Activated CD4-positive, CD25-positive, alpha-beta regulatory T cell (primary cell): ENCODE measurements at places on chromosomes 7 and 10.

DNA sequence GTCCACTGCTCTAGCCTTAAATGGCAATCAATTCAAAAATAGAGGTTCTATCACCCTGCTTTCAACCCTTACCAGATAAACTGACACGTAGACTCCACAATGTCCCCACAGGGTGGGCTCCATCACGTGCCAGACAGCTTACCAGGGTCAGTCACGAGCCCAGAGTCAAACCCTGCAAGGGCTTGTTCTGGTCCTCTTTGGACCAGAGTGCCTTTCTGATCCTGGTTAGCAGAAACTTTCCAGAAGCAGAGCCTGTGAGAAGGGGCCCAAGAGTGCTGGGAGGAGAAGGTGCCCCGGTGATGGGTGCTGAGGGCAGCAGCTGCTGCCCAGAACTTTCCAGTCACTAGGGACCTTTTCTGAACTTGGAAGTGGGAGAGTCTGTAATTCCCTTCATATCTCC lies 354 bp upstream of the GIMAP5 start:
- DNase-seq: no peak

GRCh38 chr7:139034336-139034735 lies 1.5 kb downstream of the ZC3HAV1L start:
- no peak for DNase-seq

GRCh38 chr10:120505866-120506265 lies 48.8 kb downstream of the PLPP4 start:
- no peak for DNase-seq

GRCh38 chr7:123553159-123553558 lies 4.5 kb downstream of the NDUFA5 start:
- no peak for DNase-seq

GRCh38 chr10:72485701-72486100 lies 131.0 kb upstream of the DNAJB12 start:
- no peak for DNase-seq

DNA sequence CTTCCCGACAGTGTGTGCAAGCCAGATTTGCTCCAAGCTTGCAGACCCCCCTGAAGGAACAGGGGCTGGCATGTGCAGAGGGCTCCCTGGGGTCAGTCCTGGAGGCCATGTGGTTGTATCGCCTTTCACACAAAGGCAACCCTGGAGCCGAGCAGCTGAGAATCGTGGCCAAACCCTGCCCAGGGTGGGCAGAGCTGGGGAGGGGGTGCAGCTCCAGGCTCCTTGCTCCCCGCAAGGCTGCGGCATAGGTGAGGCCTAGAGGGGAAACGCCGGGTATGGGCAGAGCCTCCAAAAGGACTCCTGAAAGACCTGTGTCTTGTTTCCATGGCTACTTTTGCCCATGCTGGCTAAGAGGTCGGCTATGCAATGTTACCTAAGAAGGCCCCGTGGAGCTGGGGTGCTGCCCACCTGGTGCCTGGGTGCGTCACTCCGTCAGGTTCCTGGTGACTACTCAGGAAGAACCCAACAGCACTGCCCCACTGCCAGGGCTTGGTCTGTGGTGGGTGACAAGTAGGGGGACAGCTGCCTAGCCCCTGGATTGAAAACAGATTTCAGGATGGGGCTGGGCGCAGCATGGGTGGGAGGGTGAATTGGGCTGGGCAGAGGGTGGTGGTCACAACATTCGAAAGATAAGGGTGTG lies 171.0 kb upstream of the SHH start:
- DNase-seq: no peak

- no peak for DNase-seq
These were observed 12.5 kb downstream of the MXI1 start for GRCh38 chr10:110219884-110220283.

GRCh38 chr7:33905389-33906032 lies at the start of gene BMPER:
Gene BMPER, plus strand, starts transcription at chr7:33905539. Its CDS starts 75 bp downstream, at chr7:33905614.
- DNase-seq: no peak

- DNase-seq: no peak
These were observed 33.5 kb upstream of the SFRP5 start for GRCh38 chr10:97805096-97805884.

GRCh38 chr7:155007947-155008346 lies 5.0 kb upstream of the PAXIP1 start:
- no peak for DNase-seq

DNA sequence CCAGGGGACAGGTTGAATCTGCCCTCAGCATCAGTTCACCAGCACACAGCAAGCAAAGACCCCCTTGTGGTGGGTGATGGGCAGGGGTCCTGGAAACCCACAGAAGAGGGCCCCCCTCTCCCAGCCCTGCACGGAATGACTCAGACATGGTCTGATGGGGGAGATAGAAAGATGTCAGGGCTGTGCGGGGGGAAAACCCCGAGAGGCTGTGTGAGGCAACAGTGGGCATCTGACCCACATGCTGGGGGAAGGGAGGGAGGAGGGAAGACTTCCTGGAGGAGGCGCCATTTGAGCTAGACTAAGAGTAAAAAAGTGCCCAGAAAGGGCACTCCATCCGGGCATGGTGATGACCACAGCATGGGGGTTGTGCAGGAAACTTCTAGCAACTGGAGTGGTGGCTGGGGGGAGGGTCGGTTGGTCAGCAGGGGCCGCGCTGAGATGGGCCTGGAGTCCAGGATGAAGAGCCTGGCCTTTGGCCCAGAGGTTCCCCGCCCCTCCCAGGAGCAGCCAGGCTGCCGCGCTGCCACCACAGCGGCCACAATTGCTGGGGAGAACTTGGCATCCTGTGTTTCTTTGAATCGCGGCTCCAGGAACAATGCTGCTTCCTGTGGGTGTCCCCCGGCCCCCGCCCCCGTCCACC lies 2.5 kb downstream of the LFNG start:
- DNase-seq: peak; percentile 40

DNA sequence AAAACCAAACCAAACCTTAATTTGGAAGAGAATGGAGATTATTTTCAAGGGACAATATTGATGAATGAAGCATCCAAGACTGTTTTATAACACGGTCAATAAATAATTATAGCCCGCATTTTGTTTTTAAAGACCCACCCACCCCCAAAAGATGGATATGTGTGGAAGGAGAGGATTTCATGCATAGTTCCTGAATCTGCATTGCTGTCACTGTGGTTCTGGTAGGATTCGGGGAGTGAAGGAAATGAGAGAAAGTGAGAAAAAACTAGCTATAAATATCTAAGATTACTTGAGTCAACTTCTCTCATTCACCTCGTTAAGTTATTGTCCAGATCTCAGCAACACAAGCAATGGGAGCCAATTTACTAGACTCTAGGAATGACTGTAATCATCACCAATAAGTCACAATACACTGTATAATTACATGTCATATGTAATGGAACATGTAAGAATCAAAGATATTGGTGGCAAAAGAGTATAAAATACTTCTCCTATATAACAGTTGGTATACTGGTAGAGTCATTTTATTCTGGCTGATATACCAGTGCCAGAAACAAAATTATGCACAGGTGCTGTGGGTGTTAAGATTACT lies 30.2 kb downstream of the NAMPT start:
- no peak for DNase-seq

DNA sequence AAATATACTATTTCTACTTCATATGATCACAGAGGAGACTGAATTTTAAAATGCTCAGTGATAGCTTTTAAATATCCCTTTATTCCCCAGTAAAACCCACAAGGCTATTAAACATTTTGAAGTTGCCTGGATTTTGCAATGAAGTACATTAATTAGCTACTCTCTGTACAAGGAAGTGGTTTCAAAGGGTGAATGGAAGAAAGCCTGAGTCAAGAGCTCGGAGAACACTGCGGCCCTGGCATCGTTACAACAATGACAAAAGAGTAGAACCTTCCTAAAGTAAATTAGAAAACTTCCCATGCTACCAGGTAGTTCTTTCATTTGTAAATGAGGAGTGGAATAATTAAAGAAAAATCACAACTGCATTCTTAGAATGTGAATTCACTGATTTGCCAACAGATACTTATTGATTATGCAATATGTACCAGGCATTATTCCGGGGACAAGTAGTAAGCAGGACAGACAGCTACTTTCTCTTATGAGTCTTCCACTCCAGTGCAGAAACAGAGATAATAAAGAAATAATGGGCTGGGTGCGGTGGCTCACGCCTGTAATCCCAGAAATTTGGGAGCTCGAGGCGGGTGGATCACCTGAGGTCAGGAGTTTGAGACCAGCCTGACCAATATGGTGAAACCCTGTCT lies 63.0 kb downstream of the ZNF22 start:
- DNase-seq: no peak

DNA sequence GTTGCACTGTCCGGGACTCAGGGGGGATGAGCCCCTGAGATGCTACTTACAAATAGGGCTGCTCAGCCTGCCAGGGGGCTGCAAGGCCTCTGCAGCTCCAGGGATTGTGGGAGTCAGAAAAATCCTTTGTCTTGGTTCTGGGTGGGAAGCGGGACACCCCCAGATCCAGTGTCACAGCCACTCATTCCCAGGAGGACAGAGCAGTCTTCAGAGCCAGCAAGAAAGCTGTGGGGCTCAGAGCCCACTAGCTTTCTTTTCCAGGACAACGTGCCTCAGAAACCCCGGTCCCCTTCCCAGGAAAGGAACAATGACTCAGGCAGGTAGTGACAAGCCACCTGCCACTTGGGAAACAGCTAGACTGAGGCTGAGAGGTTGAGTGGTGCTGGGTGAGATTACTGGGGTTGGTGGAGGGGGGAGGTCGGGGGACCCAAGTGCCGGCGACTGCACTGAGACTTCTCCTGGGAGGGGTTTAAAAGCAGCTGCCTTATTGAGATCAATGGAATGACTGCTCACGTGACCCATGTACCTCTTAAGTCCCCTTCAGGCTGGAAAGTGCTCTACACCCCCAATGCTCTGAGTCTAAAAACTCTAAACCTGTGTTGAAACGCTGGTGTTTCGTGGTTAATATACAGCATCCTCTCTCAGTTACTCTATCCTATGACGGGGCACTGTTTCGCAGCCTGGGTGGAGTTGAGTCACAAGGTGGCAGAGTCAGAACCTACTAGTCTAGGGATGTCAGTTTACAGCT lies 123.6 kb downstream of the UBE2H start:
- no peak for DNase-seq

DNA sequence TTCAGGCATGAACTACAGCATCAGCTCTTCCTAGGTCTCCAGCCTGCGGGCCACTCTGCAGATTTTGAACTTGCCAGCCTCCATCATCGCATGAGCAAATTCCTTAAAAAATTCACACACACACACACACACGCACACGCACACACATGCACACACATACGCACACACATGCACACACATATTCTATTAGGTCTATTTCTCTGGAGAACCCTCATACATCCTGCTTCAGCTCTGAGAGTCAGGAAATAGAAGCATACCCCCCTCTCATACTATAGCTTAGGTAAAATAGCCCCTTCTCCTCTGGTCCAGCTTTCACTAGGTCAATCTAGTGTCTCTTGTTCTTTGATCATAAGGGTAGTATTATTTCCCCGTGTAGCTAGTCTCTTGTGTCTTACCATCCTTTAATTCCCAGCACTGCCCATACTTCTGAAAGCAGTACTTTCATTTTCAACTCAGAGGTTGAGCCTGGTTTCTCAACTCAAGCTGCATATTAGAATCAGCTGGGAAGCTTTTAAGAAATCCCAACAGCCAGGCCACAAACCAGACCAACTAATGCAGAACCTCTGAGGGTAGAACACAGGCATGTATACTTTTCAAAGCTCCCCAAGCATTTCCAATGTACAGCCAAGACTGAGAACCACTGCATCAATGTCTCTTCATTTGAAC lies 30.9 kb upstream of the ITGB8 start:
- DNase-seq: no peak

DNA sequence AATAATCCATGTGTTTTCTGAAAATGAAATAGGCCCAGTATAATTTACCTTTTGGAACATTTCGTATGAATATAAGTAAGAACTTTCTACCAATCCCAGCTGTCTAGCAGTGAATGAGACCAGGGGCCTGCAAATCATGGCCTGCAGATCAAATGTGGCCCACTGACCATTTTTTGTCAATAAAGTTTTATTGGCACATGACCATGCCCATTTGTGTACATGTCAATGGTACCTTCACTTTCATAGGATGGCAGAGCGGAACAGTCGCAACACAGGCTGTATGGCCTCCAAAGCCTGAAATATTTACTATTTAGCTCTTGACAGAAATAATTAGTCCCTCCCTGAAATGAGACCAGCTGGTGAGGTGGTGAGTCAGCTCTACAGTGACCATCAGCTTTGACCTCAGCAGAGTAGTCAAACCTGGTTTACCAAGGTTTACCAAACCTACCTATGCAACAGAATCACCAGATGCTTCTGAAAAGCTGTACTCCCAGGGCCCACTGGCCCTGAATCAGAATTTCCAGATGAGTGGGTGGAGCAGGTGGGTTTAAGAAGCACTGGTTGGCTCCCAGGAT lies 13.8 kb upstream of the C10orf90 start:
- no peak for DNase-seq

GRCh38 chr10:103756277-103756869 lies 99.0 kb downstream of the SH3PXD2A start:
- DNase-seq: no peak

GRCh38 chr10:3889961-3890522 lies 105.0 kb upstream of the KLF6 start:
- no peak for DNase-seq

DNA sequence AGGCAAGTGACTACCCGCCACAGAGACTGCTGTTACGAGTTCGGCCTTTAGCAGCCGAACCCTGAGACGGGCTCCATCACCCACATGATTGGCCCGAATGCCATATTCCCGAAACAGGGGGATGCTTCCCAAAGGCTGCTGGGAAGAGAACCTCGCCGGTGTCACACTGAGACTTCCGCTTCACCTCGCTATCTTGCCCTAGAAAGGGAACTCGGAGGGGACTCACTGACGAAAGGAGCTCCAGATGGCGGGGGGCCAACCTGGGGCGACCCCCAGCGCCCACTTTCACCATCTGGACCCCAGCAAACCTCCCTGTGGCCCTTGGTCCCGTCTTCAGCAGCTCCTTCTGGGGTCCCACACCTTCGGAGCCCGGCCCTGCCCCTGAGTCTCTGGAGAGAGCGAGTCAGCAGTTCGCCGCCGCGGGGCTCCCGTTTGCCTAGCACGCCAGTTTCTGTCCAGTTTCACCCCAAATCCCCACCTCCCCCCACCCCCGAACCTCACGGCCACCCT lies 529 bp downstream of the HPS1 start:
- DNase-seq: peak; percentile 21

DNA sequence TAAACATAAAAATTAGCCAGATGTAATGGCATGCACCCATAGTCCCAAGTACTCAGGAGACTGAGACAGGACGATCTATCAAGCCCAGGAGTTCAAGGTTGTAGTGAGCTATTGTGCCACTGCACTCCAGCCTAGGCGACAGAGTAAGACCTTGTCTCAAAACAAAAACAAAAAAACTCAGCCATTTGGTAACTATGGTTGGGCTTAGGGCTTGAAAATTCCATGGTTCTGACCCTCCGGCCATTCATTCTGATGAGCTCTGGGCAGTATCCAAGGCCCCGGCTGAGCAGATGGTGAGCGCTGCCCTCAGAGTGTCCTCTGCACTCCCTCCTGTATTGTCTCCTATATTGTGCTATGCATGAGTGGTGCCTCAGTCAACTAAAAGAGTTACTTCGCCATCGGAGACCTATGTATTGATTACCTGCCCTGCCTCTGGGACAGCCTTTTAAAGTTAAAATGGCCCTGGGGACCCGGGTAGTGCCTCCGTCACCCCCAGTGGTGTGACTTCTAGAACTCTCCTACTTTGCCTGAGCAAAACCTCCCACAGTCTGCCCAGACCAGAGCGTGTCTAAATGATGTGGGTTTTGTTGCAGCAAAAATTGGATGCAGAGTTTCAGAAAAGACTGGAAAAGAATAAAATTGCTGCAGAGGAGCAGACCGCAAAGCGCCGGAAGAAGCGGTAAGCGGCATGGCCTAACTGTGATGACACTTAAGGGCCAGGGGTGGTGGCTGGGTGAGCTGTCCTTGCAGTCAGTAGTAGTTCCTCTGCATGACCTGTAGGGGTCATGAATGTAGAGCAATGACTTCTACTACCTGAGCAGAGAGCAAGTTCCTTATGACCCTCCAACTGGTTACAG lies 8.1 kb downstream of the PRKRIP1 start:
- no peak for DNase-seq
